ENCODE measurements at places on chromosomes 3 and 15.

DNA sequence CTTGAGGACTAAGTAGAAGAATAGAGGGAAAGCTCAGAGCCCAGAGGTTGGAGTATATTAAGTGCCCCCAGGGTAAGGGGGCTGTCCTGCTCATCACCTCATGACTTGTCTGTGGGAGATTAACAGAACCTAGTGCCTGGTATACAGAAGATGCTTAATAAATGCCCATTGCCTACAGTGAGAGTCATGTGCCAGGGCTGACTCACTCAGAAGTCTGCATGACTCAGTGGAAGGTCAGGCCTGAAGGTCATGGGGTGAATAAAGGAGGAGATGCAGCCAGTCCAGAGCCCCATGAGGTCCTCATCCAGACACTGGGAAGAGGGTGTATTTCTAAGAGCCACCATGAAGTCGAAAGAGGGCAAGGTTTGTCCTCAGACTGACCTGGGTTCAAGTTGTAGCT is 62.5 kb upstream of the TLE3 start:
- no peak for DNase-seq

GRCh38 chr3:25552251-25552650 is 112.5 kb downstream of the TOP2B start:
- no peak for DNase-seq

DNA sequence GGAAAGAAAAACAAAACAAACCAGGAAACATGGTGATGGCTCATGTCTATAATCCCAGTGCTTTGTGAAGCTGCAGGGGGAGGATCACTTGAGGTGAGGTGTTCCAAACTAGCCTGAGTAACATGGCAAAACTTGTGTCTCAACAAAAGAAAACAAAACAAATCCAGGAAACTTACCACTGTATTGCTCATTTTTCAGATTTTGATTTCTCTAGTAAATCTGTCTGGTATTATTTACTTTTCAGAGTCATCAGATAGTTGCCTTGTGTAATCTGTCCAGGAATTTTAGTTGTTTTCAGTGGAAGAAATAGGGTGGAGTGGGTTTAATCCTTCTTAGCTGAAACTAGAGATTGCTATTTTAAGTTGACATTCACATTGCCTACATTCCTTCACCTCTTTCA is 91.8 kb upstream of the ALCAM start:
- DNase-seq, result no peak

GRCh38 chr3:172102123-172102882 is 62.9 kb downstream of the FNDC3B start:
- DNase-seq, result no peak

GRCh38 chr3:12706504-12707253 is 42.8 kb upstream of the RAF1 start:
- peak; percentile 61 for DNase-seq

GRCh38 chr3:142656575-142656974 is 60.4 kb downstream of the PLS1 start:
- no peak for DNase-seq

DNA sequence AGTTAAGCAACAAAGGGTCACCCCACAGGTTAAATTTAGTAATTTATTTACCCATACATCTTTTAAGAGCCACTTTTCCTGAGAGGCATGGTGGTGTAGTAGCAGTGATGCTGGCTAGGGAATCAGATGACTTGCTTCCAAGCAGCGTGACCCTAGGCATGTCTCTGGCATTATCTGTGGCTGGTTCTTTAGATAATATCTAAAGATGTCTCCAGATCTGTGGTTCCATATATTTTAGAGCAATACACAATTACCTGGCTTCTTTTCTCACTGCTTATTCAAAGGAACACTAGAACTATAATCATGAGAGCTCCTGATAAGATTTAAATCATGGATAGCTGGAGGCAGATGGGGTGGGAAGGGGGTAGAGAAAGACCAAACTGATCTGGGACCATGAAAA is 21.1 kb upstream of the MEIS2 start:
- DNase-seq, result no peak

DNA sequence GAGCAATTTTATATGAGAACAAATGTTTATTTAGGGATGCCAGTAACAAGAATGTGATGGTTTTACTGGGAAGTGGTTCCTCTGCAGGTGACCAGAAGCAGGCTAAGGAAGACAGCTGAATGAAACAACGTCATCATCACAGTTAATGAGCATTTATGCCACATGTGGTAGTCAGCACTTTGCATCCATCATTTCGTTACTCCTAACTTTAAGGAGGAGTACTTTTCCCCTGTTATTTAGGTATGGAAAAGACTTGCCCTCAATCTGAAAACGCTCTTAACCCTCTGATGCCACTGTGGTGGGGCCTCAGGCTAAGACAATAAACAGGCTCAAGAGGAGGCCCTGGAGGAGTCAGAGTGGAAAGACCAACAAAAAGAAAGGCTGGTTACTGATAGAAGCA is 31.2 kb downstream of the INTS14 start:
- no peak for DNase-seq

- DNase-seq, result no peak
Measured at GRCh38 chr3:98406034-98406433, 15.6 kb downstream of the OR5K3 start.

DNA sequence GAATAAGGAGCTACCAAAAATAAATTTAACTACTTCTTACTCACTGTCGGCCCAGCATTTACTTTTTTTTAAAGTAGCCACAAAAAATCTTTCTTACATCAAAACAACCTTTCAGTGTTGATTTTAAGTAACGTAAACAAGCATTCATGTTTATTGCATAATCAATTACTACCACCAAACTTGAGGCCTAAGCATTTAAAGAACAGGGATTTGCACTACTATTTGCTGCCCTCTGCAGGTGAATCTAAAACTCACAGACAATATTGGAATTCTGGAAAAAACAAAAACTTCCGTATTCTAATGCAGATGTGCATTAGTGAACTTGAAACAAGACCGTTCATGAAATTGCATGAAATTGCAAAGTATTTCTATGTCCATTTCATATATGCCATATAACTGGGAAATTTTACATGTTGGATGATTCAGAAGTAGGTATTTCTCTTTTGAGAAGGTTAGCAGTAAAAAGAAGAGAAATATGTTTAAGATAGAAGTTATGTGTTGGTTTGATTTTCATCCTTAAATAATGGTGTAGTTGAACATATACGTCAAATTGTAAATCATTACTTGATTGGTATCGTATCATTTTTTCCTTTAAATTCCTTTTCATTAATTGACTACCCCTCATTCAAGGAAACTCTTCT is 55.6 kb downstream of the CGGBP1 start:
- peak; percentile 20 for DNase-seq
